Ovary (tissue), 10 donors: ENCODE measurements at places on chromosomes 4 and X.

DNA sequence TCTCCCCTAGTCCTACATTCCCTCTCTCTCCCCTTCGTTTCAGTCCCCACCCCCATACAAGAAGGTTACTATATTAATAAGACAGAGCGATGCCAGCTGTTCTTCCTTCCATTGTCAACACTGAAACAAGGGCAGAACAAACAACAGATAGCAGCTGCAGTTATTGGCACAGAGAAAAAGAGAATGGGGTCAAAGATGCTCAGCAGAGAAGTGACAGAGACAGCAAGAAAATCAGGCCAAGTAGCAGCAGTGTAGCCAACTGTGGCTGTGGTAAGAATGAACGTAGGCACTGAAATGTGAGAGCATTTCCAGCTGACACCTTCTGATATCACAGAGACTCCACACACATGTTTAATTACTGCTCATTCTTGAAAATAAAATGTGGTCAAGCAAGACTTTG is 641.8 kb downstream of the FSTL5 start:
- DNase-seq: no peak

- no peak for DNase-seq
These were observed 319.1 kb downstream of the GPAT3 start for GRCh38 chr4:83855044-83855443.

- DNase-seq: peak; percentile 64
These were observed at the start of gene DIAPH2 for GRCh38 chrX:96684339-96685209. Gene DIAPH2 (plus strand): TSS chrX:96684842.

DNA sequence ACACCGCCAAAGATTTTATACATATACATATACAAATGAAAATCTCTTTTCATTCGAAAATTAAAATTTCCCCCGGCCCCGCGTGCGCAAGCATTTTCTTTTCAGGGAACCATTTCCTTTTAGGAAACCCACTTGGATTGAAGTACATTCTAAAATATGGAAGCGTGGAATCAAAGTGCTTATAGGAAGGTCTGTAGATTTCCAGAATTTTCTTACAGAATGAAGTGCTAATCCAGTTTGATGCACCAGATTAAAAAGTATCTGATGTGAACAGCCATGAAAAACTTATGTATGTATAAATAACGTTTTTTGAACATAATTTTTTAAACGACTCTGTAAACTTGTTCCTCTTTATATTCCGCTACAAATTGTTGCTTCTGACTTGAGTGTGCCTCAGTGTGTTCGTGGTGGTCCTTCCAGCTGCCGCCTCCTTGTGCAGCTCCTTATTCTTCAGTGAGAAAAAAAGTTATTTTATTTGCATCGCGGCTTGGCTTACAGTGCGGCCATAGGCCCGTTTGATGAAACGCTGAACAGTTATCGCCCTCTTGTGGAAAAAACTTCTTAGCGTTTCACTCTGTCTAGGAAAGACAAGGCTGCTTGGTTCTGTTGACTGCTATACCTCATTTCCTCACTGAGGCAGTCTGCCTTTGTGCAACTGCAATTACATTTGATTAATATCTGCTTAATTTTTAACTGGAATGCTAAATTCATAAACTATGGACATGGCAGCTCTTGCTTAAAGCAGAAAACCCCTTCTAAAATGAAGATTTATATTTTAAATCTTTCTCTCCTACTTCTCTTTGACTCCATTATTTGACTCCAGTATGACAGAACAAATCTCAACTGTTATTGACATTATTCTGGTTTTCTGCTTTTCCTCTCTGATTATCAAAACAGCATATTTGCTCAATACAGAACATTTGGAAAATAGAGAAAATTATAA is 4.7 kb upstream of the NKX6-1 start:
- no peak for DNase-seq

- DNase-seq: no peak
These were observed 22.8 kb downstream of the VMA21 start for GRCh38 chrX:151419782-151420181.

- no peak for DNase-seq
These were observed at the start of gene ADRA2C for GRCh38 chr4:3766036-3766784. Gene ADRA2C (plus strand): TSS chr4:3766385. CDS start chr4:3766607, 222 bp downstream.

- no peak for DNase-seq
These were observed 594.9 kb downstream of the KCTD8 start for GRCh38 chr4:43853565-43854264.

DNA sequence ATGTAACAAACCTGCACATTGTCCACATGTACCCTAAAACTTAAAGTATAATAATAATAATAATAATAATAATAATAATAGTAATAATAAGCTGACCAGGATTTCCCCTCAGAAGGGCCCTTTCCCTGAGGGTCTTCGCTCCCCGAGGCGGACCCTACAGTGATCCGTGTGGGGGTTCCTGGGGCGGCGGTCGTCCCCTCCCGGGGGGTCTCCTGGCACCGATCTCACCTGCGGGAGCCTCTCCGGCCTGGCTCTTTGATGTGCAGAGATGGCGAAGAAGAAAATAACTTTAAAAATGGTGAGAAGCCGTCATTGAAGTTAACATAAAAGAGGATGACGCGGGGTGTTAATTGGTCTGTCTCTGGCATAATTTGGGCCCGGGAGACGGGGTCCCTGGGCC is 48.2 kb upstream of the PPP2R3B start:
- DNase-seq: no peak

DNA sequence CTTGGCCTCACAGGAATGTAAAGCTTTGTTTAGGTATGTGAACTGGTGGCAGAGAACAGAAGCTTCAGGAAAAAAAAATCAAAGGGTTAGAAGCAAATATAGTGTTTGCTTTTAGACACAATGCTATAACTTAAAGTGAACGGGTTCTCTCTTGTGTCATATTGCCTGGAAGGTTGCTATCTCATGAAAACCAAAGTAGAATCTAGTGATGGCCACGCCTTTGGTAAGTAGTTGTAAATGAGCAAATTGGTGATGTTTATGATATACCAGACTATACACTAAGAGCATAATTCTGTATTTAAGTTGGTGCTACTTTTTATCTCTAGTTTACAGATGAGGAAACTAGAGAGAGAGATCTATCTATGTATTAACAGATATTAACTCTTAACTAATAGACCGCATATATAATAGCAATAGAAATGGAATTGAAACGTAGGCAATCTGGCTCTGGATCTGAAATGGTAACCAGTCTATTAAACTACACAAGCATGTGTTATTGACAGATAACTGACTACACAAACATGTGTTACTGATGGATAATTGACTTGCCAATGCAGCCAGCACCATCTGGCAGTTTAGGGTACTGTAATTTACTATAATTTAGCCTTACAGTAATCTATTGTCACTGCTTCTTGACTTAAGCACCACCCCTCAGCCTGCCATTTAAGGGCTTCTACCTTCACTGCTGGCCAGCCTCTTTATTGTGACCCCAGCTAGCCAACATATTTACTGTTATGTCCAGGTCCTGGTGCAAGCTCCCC is 40.8 kb downstream of the HCCS start:
- no peak for DNase-seq

DNA sequence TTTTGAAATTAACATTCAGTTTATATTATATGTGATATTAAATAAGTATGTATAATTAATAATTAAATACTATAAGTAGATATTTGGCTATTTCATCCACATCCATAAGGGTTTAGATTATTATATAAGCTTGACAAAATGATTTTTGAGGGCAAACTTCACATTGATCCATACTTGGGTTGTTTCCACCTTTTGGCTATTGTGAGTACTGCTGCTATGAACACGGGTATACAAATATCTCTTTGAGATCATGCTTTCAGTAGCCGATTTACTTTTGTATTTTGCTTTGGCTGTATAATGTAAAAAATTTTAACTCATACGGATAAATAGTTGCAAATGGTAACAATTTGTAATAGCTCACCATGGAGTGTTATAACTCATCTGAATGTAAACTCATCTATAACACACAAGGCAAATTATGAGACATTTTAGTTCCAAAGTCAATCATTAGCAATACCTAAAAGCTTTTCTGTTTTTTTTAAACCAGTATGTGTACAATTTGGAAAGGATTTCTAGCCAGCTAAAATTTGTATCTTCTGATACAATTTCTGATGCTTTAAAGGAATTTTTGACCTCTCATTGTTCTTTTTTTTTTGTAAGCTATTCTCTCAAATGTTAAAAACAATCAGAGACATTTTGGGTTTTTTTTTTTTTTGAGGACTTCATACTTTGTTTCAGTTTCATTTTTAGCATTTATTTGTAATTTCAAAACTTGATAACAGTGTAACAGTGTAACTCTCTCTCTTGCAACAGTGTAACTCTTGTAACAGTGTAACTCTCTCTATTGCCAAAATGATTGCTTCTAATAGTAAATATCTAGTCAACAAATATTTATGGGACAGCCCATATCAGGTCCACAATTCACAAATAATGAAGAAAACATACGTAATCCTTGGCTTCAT is 51.8 kb upstream of the ARX start:
- no peak for DNase-seq

- DNase-seq: no peak
These were observed 118.5 kb upstream of the PAQR3 start for GRCh38 chr4:79057772-79058171.

DNA sequence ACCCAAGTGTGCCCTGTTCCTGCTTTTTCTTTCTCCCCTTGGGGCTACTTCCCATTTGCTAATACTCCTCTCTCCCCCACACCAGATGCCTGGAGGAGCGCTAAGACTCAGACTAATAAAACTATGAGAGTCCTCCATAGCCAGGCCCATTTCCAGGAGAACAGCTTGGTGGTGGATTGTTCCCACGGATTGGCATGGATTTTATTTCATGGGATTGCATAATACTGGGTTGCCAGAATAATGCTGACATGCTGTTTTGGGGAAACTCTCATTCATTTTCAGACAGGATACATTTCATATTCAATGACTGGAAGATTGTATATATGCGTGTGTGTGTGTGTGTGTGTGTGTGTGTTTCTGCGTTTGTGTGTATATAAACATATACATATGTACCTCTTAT is 447.5 kb upstream of the PITX2 start:
- no peak for DNase-seq

GRCh38 chrX:40006106-40007017 is 91.4 kb downstream of the BCOR start:
- DNase-seq: peak; percentile 58

GRCh38 chr4:83686166-83686565 is 150.3 kb downstream of the GPAT3 start:
- no peak for DNase-seq

DNA sequence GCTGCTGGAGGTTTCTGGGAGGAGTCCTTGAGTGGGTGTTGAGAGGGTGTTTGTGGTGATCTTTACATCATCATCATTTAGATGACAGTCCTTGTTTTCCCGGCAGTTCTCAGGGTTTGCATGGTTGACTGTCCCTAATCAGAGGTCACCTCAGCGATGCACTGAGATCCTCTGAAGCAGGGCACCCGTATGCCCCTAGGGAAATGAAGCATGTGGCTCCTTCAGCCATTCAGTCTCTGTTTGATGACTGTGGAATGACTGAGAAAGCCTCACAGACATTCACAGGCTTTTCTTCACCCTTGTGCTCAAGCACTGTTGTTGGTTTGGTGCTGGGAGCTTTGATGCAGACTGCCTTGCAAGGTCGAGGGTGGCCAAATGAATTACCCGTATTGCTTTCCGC is 474.7 kb downstream of the SPRY1 start:
- DNase-seq: no peak

GRCh38 chrX:17860179-17860780 is 818 bp downstream of the RAI2 start:
- peak; percentile 37 for DNase-seq

DNA sequence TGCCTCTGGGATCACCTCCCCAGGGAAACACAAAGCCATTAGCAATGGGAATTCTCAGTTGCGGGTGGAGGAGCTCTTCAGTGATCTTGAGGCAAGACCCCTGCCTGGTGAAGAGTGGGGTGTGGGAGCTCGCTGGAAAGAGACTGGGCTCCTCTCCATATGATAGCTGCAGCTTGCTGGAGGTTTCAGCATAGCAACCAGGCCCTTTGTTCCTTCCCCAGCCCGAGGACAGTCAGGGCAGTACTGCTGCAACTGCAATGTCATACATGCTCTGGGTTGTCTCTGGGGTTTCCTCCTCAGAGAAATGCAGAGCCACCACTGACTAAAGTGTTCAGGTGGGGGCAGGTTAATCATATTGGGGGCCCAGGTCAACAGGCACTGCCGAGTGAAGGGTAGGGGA is 81.3 kb downstream of the ARHGAP24 start:
- DNase-seq: no peak

GRCh38 chrX:34578237-34578636 is 78.8 kb downstream of the TMEM47 start:
- no peak for DNase-seq

GRCh38 chr4:8507196-8507570 is 66.6 kb downstream of the TRMT44 start:
- peak; percentile 48 for DNase-seq

GRCh38 chr4:122480655-122481487 is 24.3 kb upstream of the IL2 start:
- DNase-seq: no peak

- DNase-seq: no peak
These were observed 362.5 kb upstream of the TRAM1L1 start for GRCh38 chr4:117447925-117448324.

DNA sequence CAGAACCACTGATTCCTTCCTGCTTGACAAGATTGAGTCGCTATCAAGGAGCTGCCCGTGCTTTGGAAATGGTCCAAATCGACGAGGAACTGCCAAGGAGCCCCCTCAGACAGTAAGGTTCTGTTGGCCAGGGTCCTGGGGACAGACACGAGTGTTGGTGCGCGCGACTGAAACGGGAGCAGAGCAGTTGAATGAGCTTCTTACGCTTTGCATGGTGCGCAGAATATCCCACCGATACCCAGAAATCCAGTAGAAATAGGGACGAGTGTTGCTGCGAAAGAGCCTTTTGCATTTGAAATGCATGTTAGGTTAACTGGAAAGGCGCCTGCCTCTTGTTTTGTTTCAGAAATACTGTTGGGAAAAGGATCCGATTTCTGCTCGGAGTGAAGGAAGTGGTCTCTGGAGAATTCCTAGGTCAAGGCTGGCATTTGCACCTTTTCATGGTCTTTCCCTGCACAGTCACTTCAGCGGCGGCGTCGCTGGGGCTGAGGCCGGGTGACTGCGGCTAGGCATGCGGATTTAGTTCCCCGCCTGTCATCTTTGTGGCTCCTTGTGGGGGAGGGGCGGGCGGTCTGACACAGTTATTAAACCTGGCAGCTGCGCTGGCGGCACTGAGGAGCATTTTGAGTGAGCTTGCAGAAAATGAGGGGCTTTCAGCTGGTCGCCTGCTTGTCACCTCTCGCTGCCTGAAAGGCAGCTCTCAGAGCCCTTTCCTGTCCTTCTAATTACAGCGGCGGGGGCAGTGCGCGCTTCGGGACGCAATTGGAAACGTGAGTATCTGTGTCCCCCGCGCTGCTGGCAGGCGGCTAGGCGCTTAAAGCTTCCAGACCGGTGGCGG is 51.5 kb upstream of the TRIM2 start:
- peak; percentile 37 for DNase-seq

DNA sequence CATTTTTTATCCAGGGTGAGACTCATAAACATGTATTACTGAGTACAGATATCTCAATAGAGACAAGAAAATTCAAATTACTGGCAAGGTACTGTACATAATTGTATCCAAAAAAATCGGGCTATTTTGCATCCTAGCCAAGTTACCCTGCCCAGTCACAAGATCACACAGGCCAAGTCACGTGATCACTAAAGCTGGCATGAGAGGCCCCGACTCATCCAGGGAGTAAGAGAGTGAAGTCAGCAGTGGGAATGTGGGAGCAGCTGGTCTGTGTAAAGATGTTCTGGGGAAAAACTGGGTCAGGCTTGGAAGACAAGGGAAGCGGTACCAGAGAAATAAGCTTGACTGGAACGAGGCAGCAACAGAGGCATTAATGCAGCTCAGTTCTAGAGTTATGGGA is 119.3 kb upstream of the STS start:
- no peak for DNase-seq
